A673 (cell line): ENCODE measurements at places on chromosomes 2 and 18. TPM values are rescaled to one million over a fixed set of nuclear protein-coding genes. Genes with fewer than 3 reads are reported as not detected.

DNA sequence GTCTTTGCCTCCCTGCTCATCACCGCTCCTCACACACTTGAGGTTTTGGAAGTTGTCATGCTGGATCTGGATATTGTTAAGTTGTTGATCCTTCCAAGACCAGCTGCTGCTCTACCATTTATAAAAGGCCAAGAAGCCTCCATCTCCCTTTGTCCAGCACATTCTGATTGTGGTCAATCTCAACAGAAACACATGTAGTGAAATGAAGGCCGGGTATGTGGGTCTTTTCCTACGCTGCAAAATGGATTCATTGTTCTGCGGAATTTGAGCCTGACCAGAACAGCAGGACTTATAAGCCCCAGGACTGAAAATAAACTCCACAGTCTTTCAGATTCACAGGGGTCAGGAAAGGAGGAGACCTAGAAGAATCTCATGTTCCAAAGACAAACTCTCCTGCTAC is 238.4 kb downstream of the CMPK2 start:
- DNase-seq, result no peak
- no peak overlapping the region for H3K27ac ChIP-seq
- H3K4me3 ChIP-seq, result no peak overlapping the region
- no peaks in the 10 kb centered on the region for H3K4me1 ChIP-seq
- no peaks in the 10 kb centered on the region for H3K27me3 ChIP-seq
- H3K36me3 ChIP-seq, result no peaks in the 10 kb centered on the region

DNA sequence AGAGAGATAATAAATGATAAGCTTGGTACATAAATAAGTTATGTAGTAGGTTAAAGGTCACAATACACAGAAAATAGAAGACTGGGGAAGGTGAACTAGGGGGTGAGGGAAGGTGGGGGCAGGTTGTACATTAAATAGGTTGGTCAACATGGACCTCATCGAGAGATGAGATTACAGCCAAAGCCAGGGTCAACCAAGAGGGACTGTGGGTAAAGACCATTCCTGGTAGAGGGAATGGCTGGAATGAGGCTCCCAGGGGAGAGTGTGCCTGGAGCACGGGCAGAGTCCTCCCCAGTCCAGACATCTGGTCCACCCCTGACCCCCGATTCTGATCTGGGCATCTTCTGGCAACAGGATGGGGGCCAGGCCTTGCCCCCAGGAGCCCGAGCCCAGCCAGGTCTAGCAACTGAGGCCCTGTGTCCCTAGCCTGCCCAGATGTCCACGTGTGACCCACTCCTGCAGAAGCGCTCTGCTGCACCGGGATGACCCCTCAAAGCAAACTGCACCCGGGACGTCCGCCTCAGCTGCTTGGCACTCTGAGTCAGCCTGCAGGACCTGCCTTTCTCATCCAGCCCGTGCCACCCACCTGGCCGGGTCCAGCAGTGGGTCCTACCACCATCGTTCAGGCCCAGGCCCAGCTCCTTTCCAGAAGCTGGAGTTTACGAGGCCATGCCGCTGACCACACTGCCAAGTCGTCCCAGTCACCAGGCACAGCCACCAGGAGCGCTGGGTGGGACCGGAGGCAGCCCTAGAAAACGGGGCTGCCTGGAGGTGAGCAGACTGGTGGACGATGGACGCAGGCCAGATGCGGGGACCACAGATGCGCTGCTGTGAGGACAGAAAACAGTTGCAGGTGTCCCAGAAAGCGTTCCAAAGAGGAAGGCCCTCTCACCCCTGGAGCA is 56.2 kb upstream of the ID2 start:
- peaks cover 6% of the 10 kb centered on the region for H3K4me1 ChIP-seq
- no peak overlapping the region for H3K4me3 ChIP-seq
- H3K27ac ChIP-seq, result no peak overlapping the region
- H3K27me3 ChIP-seq, result no peaks in the 10 kb centered on the region

- no peak within 1 kb of the TSS for H3K27ac ChIP-seq
- H3K27me3 ChIP-seq, result peaks cover 6% of the 10 kb centered on the region
- H3K36me3 ChIP-seq, result no peaks in the 10 kb centered on the region
- H3K4me3 ChIP-seq, result peak within 1 kb of the TSS; percentile 48
Observed at GRCh38 chr2:238158509-238159070, at the start of gene ERFE. TSS of gene ERFE (plus strand) at chr2:238158970. CDS start at chr2:238159008, 38 bp downstream.

- no peak overlapping the region for H3K4me3 ChIP-seq
- no peaks in the 10 kb centered on the region for H3K36me3 ChIP-seq
- no peak for DNase-seq
- H3K4me1 ChIP-seq, result no peaks in the 10 kb centered on the region
- no peak overlapping the region for H3K27ac ChIP-seq
- H3K27me3 ChIP-seq, result no peaks in the 10 kb centered on the region
Observed at GRCh38 chr2:21407851-21408250, 284.1 kb downstream of the TDRD15 start.

DNA sequence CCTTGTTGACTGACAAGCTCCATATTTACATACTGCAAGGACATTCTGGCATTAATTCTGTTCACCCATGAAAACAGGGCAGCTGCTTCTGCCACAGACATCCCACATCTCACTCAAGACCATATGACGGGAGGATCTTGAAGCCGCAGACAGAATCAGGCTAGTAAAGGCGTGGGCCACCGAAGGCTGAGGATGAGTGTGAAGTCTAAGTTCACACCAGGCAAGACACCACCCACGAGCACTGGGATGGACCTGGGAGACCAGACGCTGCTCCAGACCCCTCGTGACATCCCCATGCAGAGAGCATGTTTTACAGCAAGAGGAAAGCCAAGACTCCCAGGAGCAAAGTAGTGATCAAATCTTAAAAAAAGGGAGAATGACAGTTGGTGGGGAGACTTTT is 3.2 kb downstream of the FHL2 start:
- H3K4me1 ChIP-seq, result no peaks in the 10 kb centered on the region

DNA sequence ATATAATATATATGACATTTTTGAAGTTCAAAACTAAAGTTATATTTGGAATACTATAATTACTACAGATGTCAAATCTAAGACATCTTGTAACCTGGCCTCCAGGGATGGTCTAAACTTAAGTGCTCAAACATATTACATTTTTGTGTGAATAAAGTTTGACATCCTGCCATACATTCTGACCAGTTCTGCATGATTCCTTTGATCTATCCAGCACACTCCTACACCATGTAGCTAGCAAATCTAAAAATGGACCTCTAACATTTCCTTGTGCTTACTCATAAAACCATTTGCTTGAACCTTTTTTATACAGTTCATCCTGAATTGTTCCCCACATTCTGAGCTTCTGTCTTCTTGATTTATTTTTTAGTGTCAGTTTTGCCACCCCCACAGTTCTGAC is 294.3 kb upstream of the ZNF804A start:
- no peaks in the 10 kb centered on the region for H3K4me1 ChIP-seq
- no peak for DNase-seq
- no peaks in the 10 kb centered on the region for H3K36me3 ChIP-seq
- no peak overlapping the region for H3K27ac ChIP-seq

DNA sequence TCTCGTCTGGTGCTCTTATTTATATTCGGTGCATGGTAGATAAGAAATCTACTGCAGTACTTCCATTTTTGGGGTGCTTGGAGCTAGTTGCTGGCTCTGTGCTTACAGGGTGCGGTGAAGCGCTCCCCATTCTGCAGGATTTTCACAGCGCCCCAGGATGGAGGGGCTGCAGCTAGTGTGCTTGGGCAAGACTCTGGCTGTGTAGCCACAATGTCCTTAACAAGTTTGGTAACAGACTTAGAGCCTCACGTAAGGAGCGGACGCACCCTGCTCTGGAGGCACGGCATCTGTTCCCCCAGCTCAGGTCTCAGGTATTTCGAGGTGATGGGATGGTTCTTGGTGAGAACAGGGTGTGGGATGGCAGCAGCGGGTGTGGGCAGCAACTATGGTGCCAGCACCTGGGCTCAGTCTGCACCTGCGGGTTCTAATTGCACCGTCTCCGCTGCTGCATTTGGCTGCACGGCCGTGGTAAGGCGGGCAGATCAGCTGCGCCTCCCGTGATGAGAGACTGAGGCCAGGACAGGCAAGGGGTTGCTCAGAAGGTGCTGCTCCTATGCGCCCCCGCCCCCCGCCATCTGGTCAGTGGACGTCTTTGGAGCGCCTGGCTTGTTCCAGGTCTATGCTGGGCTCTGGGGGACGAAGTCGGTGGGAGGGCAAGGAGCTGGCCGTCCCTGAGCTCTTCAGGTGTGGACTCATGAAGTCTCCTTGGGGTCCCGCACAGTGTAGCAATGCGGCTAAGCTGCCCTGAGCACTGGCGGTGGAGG is 20.1 kb upstream of the ALLC start:
- H3K4me3 ChIP-seq, result no peak overlapping the region
- no peaks in the 10 kb centered on the region for H3K27me3 ChIP-seq
- DNase-seq, result no peak
- no peaks in the 10 kb centered on the region for H3K4me1 ChIP-seq

- H3K27ac ChIP-seq, result no peak overlapping the region
- no peak for DNase-seq
- no peak overlapping the region for H3K4me3 ChIP-seq
- peaks cover 8% of the 10 kb centered on the region for H3K4me1 ChIP-seq
Observed at GRCh38 chr2:191859681-191860080, 12.8 kb upstream of the CAVIN2 start.

- no peak for DNase-seq
- H3K27me3 ChIP-seq, result no peaks in the 10 kb centered on the region
- H3K27ac ChIP-seq, result peak overlapping the region; percentile 72
- H3K4me1 ChIP-seq, result peaks cover 60% of the 10 kb centered on the region
- no peaks in the 10 kb centered on the region for H3K36me3 ChIP-seq
Observed at GRCh38 chr2:9212010-9212635, 5.5 kb downstream of the ASAP2 start.

GRCh38 chr18:4438938-4439337 is 16.2 kb downstream of the DLGAP1 start:
- H3K4me1 ChIP-seq, result peaks cover 18% of the 10 kb centered on the region
- H3K27ac ChIP-seq, result no peak overlapping the region
- H3K4me3 ChIP-seq, result no peak overlapping the region
- no peak for DNase-seq
- no peaks in the 10 kb centered on the region for H3K36me3 ChIP-seq

DNA sequence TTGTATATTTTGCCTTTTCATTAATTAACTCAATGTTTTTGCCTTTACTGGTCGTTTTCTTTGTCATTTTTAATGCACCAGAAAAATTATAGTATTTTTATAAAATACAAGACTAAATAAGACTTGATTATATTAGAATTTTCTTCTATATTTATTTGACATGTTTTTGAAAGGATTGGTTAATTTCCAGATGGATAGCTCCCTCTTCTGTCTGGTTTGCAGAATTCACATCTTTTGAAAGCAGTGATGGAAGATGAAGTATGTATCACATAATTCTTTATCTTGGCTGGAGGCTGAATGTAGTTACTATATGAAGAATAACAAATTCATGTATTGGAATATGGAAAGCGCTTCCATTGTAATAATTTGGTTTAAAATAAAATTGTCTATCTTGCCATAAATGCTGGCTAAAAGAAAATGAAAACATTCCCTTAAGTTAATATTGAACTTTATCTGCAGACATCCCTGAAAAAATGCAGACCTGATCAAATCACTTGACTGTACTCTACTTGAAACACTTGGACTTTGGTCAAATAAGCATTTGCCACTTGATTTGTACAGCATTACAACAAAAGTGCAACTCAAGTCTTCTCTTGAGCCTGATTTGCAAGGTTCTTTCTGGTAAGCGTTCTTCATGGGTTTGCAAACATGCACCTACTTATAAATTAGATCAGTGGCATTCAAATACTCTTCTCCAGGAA is 86.3 kb upstream of the EFEMP1 start:
- H3K4me3 ChIP-seq, result no peak overlapping the region
- H3K36me3 ChIP-seq, result no peaks in the 10 kb centered on the region
- peaks cover 5% of the 10 kb centered on the region for H3K4me1 ChIP-seq
- peak; percentile 51 for DNase-seq
- no peak overlapping the region for H3K27ac ChIP-seq
- peaks cover 14% of the 10 kb centered on the region for H3K27me3 ChIP-seq

- H3K27me3 ChIP-seq, result no peaks in the 10 kb centered on the region
- DNase-seq, result peak; percentile 70
- H3K36me3 ChIP-seq, result no peaks in the 10 kb centered on the region
Observed at GRCh38 chr2:211867845-211868451, 670.7 kb downstream of the ERBB4 start.

GRCh38 chr2:74806920-74807319 is 27.0 kb upstream of the HK2 start:
- H3K36me3 ChIP-seq, result no peaks in the 10 kb centered on the region
- DNase-seq, result no peak
- no peak overlapping the region for H3K4me3 ChIP-seq
- H3K27me3 ChIP-seq, result no peaks in the 10 kb centered on the region
- H3K4me1 ChIP-seq, result no peaks in the 10 kb centered on the region
- H3K27ac ChIP-seq, result no peak overlapping the region

- H3K4me3 ChIP-seq, result no peak overlapping the region
- no peak overlapping the region for H3K27ac ChIP-seq
- no peaks in the 10 kb centered on the region for H3K36me3 ChIP-seq
- H3K27me3 ChIP-seq, result peaks cover 12% of the 10 kb centered on the region
- no peaks in the 10 kb centered on the region for H3K4me1 ChIP-seq
Observed at GRCh38 chr18:11008505-11008904, 140.9 kb downstream of the PIEZO2 start.

- no peaks in the 10 kb centered on the region for H3K27me3 ChIP-seq
- H3K4me3 ChIP-seq, result no peak overlapping the region
- H3K4me1 ChIP-seq, result peaks cover 4% of the 10 kb centered on the region
- H3K27ac ChIP-seq, result no peak overlapping the region
- DNase-seq, result no peak
Observed at GRCh38 chr18:69727912-69728572, 219.6 kb downstream of the CD226 start.

DNA sequence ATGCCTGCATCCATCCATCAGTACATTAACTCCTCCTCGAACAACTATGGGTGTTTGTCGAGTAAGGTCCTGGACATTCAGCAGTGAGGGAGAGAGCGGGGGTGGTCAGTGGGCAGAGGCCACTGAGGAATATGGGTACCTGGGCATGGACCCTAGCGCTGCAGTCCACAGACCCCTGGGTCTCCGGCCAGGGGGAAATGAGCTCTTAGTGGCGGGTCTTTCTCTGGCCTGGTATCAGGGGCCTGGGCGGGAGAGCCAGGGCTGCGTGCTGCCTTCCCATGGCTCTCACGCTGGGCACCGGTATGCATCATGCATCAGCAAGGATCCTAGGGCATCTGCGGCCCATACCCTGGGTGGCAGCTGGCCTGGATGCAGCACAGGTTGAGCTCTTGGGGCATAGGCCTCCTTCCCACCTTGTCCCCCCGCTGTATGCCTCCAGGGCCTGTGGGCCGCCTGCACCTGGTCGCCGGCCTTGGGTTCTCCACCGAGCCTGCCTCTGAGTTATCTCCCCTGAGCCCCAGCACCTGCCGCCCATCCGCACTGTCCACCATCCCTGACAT is 1.3 kb upstream of the MOCOS start:
- H3K4me1 ChIP-seq, result peaks cover 5% of the 10 kb centered on the region
- H3K27me3 ChIP-seq, result peaks cover 22% of the 10 kb centered on the region
- DNase-seq, result no peak
- H3K27ac ChIP-seq, result no peak overlapping the region
- no peak overlapping the region for H3K4me3 ChIP-seq

Gene HIBCH
- total RNA-seq, result 43.3 and 45.7 TPM in 2 replicates

Gene SP140
- total RNA-seq, result 0.32 and 1.0 TPM in 2 replicates

Gene STARD6
- not detected in 2 replicates for total RNA-seq

Gene MFSD2B
- 0.42 TPM in 1 of 2 replicates, not detected in the other for total RNA-seq

Gene ANKRD30BL
- total RNA-seq, result 0.97 and 2.2 TPM in 2 replicates

Gene LINC00305
- not detected in 2 replicates for total RNA-seq

Gene GPR39
- total RNA-seq, result 3.4 and 3.6 TPM in 2 replicates

Gene GPR35
- 2.7 and 2.9 TPM in 2 replicates for total RNA-seq

Gene SESTD1
- total RNA-seq, result 26.9 and 38.0 TPM in 2 replicates

Gene TAF4B
- 2.0 and 2.5 TPM in 2 replicates for total RNA-seq

Gene PKDCC
- 77.5 and 82.2 TPM in 2 replicates for total RNA-seq
